ENCODE measurements at places on chromosomes 3 and 15.

DNA sequence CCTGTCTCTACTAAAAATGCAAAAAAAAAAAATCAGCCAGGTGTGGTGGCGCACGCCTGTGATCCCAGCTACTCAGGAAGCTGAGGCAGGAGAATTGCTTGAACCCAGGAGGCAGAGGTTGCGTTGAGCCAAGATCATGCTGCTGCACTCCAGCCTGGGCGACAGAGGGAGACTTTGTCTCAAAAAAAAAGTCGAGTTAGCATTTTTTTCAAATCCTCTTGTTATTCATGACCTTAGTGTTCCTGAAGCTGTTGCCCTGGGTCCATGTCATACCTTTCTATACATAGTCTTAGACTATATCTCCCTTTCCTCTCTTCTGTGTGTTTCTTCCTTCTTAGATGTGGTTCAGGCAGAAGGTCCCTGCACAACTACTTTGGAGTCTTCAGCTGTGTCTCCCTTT, 6.4 kb downstream of the FMN1 start:
- no peak for DNase-seq

GRCh38 chr3:187919544-187919943, 174.3 kb upstream of the BCL6 start:
- DNase-seq, result peak; percentile 94

GRCh38 chr3:195113536-195114425, 157.2 kb downstream of the XXYLT1 start:
- DNase-seq, result no peak

DNA sequence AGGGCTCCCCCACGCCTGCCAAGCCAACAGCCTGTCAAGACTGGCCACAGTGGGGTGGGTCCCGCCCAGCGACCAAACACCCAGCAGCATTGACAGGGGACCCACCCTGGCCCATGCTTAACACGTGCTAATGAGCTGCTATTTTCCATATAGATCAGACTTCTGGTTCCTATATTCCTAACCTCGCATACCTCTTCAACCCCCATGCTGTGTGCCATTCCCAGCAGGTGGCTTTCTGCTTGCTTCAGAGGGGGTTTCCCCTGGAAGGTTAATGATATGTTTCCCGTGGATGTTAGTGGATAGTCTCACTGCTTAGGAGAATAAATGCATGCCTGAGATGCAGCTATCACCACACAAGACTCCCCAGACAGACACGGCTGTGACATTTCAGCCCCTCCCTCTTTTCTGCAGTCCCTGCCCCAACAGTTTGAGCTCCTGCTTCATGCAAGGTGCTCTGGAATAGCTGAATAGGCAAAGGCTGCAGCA, 37.9 kb upstream of the MGLL start:
- no peak for DNase-seq

DNA sequence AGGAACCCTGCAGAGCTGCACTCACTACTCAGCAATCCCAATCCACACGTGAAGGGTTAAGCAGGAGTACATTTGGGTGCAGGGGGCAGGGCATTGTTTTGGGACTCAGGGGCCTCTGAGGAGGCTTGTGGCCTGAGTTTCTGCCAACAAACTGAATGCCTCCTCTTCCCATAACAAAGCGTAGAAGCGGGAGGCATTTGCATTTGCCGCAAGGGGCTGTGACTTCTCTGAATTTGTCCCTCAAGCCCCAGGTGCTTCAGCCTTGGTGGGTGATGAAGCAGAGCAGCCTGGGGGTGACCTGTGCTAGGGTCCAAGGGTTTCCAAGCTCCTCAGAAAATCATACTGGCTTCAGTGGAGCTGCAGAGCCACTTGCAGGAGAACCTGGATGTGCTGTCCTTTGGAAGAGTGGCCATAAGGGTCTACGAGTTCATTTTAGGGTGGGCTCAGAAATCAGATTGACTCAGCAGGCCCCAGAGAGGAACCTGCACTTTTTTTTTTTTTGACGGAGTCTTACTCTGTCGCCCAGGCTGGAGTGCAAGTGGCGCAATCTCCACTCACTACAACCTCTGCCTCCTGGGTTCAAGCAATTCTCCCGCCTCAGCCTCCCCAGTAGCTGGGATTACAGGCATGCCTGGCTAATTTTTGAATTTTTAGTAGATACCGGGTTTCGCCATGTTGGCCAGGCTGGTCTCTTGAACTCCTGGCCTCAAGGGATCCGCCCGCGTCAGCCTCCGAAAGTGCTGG, 1.4 kb upstream of the RPSA start:
- DNase-seq, result no peak

- DNase-seq, result no peak
Observed at GRCh38 chr3:130656627-130657026, 90.0 kb downstream of the PIK3R4 start.

GRCh38 chr3:139732729-139733128, 55.0 kb upstream of the NMNAT3 start:
- no peak for DNase-seq

DNA sequence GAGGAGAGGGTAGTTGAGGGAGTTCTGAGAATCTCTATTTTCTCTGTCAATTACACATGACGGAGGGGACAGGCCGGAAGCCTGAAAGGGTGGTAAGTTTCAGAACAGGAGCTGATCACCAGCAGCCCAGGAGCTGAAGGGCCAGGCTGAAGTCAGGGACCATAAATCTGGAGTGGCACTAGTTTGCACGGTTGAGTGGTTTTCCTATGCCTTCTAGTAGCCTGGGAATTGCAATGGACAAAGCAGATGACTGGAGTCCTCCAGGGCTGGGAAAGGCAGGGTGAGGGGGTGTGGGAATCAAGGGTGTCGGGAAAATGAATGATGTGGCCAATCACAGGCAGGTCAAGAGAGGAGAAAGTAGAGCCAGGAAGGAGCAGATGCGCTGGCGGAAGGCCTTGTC, 72.5 kb downstream of the MAGEF1 start:
- no peak for DNase-seq

GRCh38 chr15:84604826-84605553, 4.2 kb downstream of the ZSCAN2 start:
- DNase-seq, result no peak

DNA sequence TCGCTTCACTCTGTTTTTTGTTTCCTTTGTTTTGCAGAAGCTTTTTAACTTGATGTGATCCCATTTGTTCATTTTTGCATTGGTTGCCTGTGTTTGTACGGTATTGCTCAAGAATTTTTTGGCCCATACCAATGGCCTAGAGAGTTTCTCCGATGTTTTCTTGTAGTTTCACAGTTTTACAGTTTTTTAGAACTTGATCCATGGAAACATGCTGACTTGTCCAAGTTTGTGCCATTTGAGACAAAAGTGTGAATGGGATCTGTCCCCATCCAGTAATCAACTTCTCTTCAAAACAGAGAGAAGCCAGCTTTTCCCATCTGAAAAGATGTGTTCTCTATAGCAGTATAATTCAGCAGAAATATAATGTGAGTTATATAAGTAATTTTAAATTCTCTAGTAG, 266.5 kb upstream of the LRTM1 start:
- no peak for DNase-seq

DNA sequence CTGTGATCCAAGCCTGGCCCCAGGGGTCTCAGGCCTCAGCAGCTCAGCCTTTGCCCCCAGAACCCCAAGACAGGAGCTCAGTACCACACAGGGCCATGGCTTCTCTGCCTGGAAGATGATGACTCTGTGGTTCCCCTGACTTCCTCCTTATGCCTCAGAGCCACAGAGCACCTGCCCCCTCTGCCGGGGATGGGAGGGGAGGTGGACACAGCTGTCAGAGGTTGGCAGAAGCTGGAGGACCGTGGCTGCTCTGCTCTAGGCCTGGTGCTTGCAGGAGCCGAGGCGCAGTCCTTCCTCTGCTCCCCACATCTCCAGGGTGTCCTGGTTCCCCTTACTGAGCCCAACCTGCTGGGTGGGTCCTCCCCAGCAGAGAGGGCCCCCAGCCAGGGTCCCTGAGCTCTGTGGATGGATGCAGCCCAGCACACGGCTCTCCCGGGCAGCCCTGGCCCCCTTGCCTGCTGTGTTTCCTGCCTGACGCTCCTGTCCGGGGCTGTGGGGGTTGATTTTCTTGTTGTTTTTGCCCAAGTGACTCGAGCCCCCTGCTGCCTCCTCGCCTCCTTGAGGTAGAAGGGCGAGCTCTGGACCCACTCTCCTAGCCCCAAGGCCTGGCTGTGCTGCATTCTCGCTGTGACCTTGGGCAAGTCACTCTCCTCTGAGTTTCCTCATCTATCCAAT, 36.6 kb downstream of the PSTPIP1 start:
- peak; percentile 37 for DNase-seq

GRCh38 chr15:49706805-49707204, 86.0 kb downstream of the DTWD1 start:
- peak; percentile 88 for DNase-seq

DNA sequence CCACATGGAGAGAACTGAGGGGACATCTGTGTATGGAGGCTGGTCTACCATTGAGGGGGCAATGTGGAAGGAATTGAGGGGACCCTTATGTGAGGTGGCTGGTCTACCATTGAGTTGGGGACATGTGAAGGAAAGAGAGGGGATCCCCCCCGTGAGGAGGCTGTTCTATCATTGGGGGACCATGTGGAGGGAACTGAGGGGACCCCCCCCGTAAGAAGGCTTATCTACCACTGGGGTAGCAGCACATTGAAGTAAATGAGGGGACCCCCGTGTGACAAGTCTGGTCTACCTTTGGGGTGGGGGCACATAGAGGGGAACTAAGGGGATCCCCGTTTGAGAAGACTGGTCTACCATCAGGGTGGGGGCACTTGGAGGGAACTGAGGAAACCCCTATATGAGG, 158.0 kb downstream of the FBLN2 start:
- DNase-seq, result no peak

- DNase-seq, result no peak
Observed at GRCh38 chr15:85100186-85100937, 118.7 kb downstream of the PDE8A start.

DNA sequence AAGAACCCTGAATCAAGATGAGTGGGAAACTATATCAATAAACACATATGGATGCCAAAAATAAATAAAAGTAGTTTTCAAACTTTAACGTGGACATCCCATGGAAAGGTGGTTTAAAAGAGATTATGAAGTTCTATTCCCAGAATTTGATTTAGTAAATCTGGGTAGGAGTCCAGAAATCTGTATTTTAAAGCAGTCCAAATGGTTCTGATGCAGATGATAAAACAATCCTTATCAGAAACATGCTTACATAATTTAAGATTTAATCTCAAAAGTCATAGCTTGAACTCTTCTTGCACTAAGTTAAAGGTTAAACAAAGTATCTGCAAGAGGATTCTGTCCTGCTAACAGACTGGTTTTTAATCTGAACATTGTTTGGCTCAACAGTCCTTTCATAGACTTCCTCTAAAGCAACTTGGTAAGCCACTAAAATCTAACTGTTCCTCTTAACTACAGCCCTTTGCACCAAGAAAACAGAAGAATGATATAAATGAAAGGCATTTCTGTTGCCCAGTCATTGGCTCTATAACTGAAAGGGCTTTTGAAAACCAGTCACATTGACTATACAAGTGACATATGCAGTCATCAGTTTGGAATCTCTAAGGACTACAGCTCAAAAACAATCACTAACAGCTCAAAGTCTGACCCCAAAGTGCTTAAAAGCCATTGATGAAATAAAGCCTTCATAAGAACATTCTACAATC, 23.4 kb upstream of the MAP4 start:
- peak; percentile 18 for DNase-seq
